Calu3 (cell line): ENCODE measurements at places on chromosomes 16 and 17. TPM values are rescaled to one million over a fixed set of nuclear protein-coding genes. Genes with fewer than 3 reads are reported as not detected.
A peak's percentile ranks its signal among the peaks of the same experiment; 100 is the strongest.

DNA sequence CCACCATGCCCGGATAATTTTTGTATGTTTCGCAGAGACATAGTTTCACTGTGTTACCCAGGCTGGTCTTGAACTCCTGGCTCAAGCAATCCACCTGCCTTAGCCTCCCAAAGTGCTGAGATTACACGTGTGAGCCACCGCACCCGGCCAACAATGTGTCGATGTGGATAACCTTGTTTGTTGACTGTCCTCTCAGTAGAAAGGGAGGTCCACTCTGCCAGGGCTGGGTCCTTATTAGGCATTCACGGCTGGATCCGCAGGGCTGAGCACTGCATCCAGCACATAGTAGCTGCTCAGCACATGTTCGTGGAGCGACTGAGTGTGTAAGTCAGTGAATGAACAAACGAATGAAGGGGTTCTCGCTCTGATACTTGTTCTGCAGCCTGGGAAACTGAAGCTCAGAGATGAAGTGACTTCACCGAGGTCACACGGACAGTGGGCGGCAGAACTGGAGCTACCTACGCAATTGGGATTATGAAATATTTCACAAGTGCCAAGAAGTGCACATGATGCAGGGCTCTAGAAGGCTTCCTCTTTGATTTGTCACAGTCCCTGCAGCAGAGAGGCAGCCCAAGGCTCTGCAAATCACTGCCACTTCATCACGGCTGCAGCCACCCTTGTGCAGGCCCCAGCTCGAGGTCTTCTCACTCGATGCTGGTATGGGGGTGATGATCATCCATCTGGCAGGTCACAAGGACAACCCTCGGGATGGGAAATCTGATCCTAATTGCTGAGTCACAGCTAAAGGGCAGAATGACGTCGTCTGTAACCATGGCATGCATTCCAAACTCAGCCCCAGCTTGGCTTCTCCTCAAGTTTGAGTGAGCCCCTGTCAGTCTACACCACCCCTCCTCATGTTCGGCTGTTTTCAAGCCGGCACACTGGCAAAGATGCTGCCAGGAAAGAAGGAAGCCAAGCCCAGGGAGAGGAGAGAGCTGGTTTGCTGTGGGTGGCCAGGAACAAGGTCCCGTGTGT, 28.0 kb upstream of the SNN start:
- DNase-seq = peak; percentile 87

DNA sequence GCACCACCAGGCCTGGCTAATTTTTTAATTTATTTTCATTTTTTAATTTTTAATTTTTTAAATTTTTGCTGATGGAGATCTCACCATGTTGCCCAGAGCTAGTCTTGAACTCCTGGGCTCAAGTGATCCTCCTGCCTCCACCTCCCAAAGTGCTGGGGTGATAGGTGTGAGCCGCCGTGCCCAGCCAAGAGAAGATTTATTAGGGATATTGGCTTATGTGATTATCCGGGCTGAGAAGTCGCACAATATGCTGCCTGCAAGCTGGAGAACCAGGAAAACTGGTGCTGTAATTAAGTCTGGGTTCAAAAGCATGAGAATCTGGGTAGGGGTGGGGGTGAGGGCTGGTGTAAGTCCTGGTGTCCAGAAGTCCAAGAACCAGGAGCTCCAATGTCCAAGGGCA, 2.5 kb upstream of the C16orf90 start:
- no peak for DNase-seq

CACNG5 gene
- total RNA-seq = not detected in 2 replicates

- no peak for DNase-seq
Observed at GRCh38 chr17:2128011-2128410, 73.1 kb downstream of the HIC1 start.

SETD1A gene
- 28.8 and 30.5 TPM in 2 replicates for total RNA-seq

DNA sequence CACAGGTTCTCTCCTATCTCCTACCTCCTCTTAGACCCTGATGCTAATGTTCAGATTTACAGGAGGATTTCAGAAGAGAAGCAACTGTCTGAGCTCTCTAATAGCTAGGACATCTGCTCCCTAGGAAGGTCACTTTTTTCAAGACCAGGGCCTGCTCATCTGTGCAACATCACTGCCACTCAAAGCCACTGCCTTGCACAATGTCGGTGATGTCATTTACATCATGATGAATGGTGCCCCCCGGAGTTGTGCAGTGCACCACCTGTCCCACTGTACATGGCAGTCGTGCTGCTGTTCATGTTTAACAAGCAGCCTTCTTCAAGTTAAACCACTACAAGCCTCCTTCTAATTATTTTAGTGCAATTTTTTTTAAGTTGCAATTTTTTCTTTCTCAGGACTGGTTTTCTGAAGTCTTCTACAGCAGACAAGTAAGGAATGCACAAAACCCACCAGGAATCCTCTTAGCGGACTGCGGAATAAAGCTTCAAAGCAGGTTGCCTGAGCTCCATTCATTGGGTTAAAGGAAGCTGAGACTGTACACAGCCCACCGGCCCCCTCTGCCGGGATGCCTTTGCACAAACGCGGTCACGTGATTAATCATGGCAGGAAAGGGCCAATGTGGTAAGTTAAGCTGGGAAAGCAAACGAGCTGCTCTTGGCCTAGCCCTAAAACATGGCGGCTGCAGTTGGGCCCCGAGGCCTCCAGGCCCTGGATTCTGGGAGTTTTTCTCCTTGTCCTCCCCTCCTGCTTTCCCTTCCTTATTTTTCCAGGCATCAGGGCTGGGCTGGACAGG, 74.1 kb downstream of the MYH11 start:
- DNase-seq = no peak

GRCh38 chr17:58889928-58890327, 134.3 kb downstream of the PPM1E start:
- no peak for DNase-seq

DNA sequence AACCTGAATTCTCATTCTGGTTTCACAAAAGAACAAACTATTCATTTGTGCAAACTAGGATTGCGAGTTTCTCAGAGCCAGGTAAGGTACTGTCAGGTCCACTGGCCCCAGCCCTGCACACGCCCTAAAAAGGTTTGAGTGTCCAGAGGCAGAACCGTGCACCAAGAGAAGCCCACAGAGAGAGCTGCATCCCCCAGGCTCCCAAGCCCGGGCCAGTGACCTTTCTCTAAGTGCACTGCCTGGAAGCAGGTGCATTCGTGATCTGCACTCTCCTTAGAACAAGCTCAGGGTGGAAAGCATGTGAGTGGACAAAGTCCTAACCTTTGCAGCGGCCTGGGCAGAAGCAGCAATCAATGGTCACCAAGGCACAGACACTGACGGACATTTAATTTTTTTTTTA, 26.8 kb downstream of the MEAK7 start:
- DNase-seq = no peak

GRCh38 chr17:497241-498034, 144.8 kb upstream of the RPH3AL start:
- DNase-seq = no peak

DNA sequence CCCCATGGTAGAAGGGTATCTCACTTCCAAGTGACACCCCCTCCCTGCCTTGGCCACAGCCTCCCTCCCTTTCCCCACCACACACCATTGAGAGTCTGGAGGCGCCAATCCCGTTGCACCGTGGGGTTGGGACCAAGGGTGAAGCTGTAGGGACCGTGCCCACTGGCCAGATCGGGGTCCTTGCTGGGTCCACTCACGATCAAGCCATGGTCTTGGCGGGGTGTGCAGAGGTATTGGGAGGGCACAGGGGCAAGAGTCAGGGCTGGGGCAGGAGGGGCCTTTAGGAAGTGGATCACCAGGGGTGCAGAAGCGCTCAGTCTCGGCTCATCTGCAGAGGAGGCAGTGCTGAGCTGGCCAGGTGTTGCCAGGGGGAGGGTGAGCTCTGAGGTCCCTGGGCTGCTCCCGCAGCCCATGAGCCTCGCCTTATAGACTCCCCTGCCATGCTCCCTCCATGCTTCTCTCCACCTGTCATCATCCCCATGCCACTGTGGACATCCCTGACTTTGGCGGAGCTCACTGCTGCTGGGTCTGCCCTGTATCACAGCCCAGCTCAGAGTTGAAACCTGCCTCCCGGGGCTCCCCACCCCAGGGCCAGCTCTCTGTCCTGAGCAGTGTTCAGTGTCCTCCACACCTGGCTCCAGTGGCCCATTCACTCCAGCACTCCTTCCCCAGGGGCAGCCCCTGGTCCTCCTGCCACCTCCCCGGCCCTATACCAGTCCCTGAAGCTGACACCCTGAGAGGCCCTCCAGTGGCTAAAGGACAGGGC, 8.3 kb downstream of the CDH16 start:
- no peak for DNase-seq
